Occipital lobe (tissue), 3 donors: ENCODE measurements at places on chromosomes 2 and 18. TPM values are rescaled to one million over a fixed set of nuclear protein-coding genes. Genes with fewer than 3 reads are reported as not detected.

DNA sequence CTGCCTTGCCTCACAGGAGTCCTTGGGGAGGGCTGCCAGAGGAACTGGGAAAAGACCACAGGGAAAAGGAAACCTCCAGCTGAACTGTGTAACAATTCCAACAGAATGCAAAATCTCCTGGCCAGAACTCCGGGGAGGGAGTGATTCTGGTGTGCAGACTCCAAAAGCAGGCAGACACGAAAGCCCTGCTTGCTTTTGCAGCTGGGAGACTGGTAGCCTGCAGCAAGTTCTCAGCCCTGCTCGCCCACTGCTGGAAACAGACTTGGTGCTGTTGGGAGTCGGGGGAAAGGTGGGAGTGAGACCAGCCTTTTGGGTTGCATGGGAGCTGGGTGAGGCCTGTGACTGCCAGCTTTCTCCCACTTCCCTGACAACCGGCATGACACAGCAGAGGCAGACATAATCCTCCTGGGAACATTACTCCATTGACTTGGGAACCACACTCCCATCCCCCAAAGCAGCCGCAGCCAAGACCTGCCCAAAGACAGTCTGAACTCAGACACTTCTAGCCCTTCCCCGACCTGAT lies 26.0 kb upstream of the NMI start:
- peak; percentile 12 for DNase-seq

Gene ANKZF1
- 40.4 TPM for total RNA-seq

GRCh38 chr2:116585669-116586327 lies 1228.7 kb upstream of the DDX18 start:
- no peak for DNase-seq

Gene ATP9B
- 69.1 TPM for total RNA-seq

DNA sequence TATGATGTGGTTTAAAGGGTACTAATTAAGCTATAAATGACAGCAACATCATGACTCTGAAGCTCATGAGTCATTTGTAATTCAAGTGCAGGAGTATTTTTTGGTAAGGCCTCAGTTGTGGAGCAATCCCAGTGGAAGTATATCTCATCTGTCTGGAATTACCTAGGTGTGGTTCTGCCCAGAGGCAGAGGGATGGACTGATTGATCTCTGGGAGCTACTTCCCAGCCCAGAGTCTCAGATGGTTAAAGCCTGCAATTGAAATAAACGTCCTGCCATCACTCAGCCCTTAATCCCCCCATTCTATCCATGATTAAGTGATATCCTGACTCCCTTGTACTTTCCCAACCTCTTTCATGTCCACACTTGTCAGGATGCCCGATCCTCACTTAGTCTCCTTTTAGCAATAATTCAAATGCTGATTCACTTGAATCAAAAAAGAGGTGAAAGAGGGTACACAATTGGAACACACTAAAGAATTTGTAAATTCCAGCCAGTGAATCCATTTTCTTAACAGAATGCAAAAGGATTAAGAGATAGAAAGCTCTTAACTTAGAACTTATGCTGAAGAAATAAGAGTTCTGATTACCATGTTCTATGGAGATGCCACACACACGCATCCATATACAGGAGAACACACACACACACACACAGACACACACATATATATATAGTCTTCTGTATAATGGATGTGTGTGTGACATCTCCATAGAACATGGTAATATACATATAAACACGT lies 664.4 kb downstream of the NYAP2 start:
- no peak for DNase-seq

- no peak for DNase-seq
Observed at GRCh38 chr2:134679745-134680144, 39.1 kb downstream of the TMEM163 start.

GRCh38 chr2:168034616-168035015 lies 212.8 kb downstream of the STK39 start:
- DNase-seq = no peak

- DNase-seq = no peak
Observed at GRCh38 chr2:134142341-134142738, 111.5 kb upstream of the MGAT5 start.

Gene TRIM43
- total RNA-seq = not detected

DNA sequence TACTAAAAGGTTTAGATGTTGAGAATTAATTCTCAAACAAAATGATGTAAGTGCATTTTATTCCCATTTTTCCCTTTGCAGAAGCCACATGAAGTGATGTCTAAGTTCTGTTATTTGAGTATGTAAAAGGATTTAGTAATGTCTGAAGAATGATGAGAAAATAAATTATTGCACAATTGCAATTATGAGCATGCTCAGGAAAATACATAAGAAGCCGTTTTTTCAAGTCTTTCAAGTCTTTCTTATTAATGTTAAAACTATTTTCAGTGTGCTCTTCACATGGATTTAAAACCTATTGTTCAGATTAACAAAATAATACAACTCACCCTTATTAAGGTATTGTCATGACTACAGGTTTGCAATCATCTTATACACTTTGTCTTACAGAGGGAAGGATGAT lies 331.4 kb upstream of the NETO1 start:
- no peak for DNase-seq

Gene CNDP1
- total RNA-seq = 0.16 TPM

DNA sequence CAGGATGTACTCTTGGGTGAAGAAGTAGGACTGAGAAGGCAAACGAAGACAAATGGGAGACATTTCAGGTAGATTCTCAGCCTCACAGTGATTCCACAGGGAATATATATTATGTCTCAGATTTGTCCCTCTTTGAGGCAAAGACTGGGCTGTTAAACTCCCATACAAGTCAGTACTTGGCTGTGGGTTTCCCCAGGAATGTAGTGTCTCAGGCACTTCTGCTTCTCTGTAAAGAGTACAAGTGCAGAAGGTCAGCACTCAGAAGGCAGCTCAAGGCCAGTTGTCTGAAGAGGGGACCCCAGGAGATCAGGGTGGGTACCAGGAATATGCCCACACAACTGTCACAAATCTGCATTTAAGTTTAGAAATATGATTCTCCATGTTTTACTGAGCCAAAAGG lies 39.9 kb upstream of the COBLL1 start:
- DNase-seq = no peak

DNA sequence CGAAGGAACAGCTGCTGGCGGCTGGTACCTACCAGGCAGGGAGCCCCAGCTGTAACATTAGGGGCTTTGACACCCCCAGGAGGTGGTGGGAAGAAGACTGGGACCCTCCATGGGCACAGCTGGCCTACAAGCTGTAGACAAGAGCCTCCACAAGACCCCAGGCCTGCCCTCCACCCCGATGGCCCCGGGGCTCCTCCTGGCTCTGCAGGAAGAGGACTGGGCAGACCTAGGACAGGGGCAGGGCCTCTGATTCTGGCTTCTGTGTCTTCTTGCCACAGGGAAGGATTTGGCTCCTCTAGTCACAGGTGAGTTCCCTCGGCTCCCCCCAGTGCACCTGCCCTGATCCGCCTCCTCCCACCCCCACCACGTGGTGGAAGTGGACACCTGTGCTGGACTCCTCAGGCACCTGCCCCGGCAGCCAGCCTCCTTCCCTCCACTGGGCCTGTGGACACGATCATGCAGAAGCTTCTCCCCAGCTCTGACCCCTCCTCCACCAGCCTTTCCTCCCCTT lies 53.4 kb upstream of the ODC1 start:
- DNase-seq = no peak

DNA sequence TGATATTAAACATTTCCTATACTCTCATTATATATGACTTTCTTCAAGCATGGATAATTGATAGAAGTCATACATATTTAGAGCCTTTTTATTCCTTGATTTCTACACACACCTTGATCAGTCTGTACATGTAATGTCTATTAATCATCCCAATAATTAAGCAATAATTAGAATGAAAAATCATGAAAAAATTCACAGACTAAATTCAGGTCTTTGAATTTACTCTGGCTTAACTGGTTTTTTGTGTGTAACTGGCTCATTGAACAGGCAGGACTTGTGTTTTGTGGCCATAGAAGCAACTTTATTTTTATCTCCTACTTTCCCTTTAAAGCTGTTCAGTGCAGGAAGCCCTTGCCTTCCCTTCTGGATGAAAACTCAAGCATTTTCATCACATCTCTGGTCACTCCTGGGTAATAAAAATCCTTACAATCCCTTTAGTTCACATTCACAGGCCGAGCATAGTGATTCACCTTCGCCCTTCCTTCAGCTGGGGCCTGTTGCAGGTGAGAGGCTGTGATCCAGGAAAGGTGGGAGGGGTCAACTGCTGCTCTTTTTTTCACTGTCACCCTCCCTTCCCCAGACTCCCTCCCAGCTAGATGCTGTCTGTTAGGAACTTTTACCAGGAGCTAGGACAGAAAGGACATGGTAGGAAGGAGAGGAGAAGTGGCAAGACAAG lies 58.0 kb upstream of the ITSN2 start:
- no peak for DNase-seq

DNA sequence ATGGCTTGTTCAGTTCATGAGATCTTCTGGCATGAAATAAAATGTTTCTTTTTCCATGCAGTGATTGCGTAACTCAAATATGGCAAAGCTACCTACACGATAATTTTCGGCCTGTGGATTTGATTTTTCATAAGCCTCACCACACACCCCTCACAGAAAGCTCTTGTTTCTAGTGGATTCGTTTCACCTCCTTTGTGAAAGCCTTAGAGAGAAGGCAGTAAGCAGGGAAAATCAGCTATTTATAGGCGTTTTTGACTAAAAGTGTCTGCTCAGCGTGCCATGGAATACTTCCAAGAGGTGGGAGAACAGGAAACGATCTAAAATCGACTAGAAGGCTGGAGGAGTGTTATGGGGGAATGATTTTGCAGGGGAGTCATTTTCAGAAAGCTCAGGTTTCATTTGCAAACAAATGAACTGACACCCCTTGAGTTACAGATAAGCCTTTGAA lies 417.9 kb downstream of the TGIF1 start:
- DNase-seq = no peak

- no peak for DNase-seq
Observed at GRCh38 chr2:53777134-53777533, 9.5 kb downstream of the CHAC2 start.

DNA sequence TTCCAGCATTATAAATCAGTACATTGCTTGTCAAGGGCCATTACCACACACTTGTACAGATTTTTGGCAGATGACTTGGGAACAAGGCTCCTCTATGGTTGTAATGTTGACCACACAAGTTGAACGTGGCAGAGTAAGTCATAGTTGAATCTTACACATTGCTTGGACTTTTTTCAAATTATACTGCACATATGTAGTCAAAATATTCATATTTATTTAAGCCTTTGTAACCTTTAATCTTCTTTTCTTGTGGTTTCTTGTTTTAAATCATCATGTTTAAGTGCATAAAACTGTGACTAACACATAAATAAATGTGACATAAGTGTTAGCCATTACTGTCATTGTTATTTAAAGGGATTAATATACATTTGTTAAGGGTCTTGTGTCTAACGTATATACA lies 52.1 kb upstream of the EPB41L5 start:
- DNase-seq = no peak

Gene NT5DC4
- not detected for total RNA-seq
